ENCODE measurements at places on chromosomes 16 and 17.
A peak's percentile ranks its signal among the peaks of the same experiment; 100 is the strongest.

- DNase-seq, result no peak
Measured at GRCh38 chr16:84453061-84453752, 51.3 kb downstream of the MEAK7 start.

DNA sequence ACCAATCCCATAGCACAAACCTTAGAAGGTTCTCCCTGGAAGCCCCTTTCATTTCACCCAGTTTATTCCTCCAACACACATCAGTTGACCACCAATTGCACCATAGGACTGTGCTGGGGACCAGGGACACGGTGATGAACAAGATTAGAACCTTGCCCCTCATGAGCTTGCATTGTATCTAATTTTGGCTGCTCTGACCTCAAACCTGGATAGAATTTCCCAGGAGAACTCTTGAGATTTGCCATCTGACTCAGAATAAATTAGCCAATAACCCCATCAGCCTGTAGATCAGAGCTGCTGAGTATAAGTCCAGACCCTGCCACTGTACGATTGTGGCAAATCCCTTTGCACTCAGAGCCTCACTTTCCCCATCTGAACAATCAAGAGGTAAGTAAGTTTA, 52.1 kb downstream of the CDH11 start:
- no peak for DNase-seq

- DNase-seq, result peak; percentile 47
Measured at GRCh38 chr17:8151120-8151640, 1.0 kb downstream of the PER1 start.

GRCh38 chr16:74035816-74036215, 260.8 kb upstream of the PSMD7 start:
- DNase-seq, result no peak

- no peak for DNase-seq
Measured at GRCh38 chr16:50088302-50088701, 22.5 kb downstream of the HEATR3 start.
